NCI-H2107 (cell line): ENCODE measurements at places on chromosomes 16 and 17.

- no peak for DNase-seq
Observed at GRCh38 chr17:78418326-78419026, 40.0 kb downstream of the PGS1 start.

GRCh38 chr16:14420721-14421488 is 209.2 kb downstream of the PARN start:
- DNase-seq, result no peak

DNA sequence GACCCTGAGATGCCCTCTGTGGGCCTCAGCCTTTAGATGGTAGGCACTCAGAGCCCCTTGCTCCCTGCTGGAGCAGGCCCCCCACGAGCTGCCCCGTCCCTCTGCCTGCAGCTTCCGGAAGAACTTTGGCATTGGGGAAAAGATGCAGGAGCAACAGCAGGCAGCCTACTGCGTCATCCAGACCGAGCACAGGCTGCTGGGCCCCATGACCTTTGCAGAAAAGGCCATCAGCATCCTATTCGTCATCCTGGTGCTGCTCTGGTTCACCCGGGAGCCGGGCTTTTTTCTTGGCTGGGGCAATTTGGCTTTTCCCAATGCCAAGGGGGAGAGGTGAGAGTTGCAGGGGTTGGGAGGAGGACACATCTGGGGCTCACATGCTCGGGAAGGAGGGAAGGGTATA is 12.7 kb upstream of the FOXN1 start:
- DNase-seq, result no peak

DNA sequence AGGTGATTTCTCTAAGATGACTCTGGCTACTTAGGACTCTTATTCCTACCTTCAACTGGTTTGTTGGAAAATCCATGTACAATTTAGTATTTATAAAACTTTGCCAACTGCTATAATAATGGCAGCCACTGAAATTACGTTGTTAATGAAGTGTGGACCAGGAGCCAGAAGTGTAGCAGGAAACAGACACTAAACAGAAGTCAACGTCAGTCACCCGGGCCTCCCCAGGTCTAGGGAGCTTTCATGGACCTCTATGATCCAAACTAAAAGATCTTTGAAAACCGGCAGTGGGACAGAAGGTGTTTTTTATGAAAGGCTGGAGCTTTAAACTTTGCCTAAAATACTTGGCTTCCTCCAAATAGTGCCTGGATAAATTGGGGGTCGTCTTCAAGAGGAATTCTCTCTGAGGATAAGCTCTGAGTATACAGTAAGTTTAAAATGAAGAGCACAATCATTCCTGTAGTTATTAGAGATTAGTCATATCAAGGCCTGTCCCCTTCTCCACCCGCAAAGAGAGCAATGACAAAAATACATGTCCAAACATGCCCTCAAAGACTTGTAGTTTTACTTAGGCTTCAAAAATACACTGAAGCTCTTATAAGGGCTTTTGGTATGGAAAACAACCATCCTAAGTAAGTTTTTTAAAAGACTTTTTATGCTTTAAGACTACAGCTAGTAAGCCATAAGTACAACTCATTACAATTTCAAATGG is 34.6 kb downstream of the DCUN1D3 start:
- DNase-seq, result no peak

DNA sequence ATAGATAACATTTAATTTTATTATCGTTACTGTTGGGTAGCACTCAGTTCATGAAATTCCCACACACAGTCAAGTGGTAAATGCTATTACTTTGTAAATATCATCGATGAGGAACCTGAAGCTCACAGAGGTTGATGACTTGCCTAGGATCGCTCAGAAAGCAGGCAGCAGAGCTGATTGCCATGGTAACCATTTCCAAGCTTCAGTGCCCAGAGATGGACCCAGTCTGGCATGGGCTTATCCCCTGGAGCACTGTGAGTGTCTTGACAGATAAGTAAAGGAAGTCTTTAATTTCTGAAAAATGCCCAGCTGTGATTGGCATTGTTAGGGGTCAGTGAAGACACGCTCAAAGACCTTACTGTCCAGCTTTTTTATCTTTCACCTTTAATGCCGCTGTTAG is 95.0 kb downstream of the PRKCB start:
- DNase-seq, result no peak

GRCh38 chr16:79632289-79632688 is 31.8 kb upstream of the MAF start:
- DNase-seq, result no peak

- no peak for DNase-seq
Observed at GRCh38 chr16:29126057-29126494, 141.2 kb downstream of the LAT start.

DNA sequence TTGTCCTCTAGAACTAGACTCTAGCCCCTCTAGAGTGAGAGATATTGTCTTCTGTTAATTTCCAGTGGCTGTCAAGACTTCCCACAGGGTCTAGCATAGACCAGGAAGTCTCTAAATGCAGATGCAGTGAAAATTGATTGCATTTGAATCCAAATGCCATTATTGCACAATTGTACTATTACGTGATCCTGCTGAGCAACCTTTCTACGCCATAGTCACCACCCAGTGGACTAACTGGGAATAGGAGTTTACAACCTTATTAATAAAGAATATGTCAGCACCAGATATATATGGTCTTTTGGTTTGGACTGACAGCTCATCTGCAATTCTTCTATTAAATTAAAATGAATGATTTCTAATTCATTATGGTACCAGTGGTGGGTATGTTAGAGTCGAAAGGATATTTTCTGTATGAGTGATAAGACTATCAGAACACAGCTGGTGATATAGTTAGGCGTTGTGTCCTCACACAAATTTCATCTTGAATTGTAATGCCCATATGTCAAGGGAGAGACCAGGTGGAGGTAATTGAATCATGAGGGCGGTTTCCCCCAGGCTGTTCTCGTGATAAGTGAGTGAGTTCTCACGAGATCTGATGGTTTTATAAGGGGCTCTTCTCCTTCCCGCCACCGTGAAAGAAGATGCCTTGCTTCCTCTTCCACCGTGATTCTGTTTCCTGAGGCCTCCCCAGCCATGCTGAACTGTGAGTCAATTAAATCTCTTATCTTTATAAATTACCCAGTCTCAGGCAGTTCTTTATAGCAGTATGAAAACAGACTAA is 138.9 kb upstream of the CA10 start:
- no peak for DNase-seq

GRCh38 chr16:88681084-88681680 is 5.1 kb downstream of the SNAI3 start:
- DNase-seq, result peak; percentile 26

DNA sequence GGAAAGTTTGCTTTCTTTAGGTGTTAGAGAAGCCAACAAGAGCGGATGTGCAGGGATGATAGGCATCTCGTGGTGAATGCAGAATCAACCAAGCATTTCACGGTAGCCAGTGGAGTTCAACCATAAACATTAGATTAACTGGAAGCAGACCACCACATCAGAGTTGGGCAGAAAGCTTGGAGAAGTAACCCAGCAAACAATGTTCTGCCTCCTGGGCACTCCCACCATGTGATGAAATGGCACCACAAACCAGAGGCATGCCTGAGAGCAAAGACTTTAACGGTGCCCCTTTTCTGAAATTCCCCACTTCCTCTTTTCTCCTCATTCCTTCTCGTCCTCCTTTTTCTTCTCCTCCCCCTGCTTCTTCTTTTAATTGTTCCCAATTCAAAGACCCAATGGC is 193.5 kb upstream of the ANKFN1 start:
- no peak for DNase-seq
